NCI-H524 treated with DMSO at 0.1 percent for 48 hours (cell line): ENCODE measurements at places on chromosomes 7 and 10.

DNA sequence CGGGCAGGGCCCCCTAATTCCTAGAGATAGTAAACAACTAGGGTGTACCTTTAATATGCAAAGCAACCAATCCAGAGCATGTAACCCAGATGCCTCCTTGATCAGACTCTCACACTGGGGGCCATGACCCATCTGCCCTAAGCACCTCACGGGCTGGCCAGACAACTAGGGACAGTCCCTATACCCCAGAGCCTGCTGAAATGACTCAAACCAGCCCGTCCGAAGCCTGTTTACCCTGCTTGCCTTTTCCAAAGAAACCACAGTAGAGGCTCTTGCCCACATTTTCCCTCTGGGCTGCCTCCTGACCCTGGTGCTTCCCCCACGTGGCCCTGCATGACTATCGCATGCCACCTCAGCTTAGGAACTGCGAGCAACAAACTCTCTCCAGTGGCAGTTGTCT, 46.2 kb downstream of the RGS10 start:
- DNase-seq, result no peak

- DNase-seq, result no peak
Measured at GRCh38 chr10:110774069-110775019, 97.4 kb upstream of the PDCD4 start.

DNA sequence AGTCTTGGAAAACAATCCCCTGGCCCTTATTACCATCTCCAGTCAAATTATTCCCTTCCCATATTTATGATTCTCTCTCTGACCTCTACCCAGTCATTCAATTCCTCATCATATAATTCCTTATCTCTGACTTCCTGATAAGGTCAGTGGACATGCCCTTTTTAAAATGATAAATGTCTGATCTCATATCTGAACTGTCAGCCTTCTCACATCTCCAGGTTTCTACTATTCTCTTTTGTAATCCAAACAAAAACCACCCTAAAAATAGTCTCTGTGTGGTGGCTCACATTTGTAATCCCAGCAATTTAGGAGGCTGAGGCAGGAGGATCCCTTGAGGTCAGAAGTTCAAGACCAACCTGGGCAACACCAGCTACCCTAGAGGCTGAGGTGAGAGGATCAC, 11.9 kb downstream of the GSDME start:
- no peak for DNase-seq

DNA sequence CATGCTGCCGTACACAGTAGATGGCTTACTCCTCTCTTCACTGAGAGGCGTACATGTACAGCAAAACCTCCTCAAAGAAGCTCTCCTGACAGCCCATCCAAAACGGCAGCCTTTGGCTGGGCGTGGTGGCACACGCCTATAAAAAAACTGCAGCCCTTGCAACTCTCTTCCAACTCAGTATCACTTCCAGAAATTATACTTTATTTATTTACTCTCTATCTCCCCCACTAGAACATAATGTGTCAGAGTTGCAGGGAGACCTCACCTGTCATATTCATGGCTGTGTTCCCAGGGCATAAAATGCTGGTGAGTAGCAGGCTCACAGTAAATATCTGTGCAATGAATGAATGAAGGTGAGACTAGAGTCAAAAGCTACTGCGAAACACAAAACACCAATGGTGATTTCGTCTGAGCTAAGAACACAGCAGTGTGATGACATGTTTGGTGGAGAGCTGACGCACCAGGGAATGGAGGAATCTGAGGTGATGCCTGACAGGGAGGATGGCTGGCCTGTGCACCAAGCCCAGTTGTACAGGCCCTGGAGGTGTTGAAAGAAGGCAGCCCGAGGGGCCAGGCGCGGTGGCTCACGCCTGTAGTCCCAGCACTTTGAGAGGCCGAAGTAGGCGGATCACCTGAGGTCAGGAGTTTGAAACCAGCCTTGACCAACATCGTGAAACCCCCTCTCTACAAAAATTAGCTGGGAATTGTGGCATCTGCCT, 55.3 kb downstream of the COBL start:
- DNase-seq, result no peak
